ENCODE measurements at places on chromosomes 4 and X. TPM values are rescaled to one million over a fixed set of nuclear protein-coding genes. Genes with fewer than 3 reads are reported as not detected.

DNA sequence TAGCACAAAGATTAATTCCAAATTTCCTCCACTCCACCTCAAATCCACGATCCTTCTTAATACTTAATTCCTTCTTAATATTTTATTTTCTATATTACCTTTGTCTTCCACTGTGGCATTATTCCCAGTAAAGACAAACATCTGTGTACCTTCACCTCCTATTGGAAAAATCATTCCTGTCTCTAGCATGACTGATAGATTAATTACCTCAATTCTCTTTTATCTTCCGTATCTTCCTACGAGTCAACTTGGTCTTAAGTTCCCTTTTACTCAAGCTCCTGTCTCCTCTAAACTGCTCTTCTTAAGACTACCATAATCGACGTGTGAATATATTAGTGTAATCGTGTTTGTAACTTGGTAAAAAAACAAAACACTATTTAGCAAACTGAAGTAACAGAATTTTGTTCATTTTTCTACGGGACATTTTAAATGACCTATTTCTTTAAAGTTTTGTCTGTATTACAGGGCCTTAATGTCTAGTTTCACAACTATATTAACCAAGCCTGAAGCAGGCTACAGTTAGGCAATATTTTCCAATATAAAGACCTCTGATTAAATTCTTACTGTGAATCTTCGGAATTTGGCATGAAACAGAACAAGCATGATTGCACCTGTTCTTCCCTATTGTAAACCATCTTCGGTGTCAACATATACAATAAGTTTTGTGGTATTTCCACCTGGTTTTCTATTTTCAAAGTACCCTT is 1.1 kb upstream of the USP38 start:
- DNase-seq, result no peak

The HPGD gene
- polyA plus RNA-seq, result 110 TPM

DNA sequence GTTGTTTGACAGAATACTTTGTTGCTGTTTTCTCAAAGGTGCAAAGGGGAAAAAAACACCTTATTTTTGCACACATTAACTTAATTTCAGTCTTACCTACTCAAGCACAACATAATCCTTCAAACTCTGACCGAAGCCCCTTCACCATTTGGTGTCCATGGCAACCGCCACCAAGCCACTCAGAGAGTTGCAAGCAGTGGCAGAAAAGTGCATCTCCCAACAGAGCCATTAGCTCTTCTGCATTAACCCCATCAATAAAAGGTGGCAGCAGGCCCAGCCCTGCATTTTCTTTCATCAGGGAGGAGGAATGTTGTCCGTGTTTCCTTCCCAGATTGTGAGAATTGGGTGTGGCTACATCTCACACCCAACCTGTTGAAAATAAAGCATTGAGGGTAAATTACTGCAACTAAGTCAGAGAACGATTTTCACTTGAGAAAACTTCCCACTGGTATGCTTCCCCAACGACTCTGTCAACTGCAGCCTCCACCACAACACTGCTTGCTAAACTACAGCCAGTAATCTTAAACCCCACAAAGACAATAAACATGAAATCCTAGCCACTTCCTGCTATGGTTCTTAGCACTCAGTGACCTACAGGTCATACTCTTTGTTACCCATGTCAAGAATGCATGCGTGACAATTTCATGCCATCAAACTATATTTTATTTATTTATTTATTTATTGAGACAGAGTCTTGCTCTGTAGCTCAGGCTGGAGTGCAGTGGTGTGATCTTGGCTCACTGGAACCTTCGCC is 154.0 kb downstream of the GRIA3 start:
- no peak for DNase-seq

GRCh38 chrX:65463550-65463949 is 71.0 kb downstream of the LAS1L start:
- DNase-seq, result no peak

The SPP1 gene
- polyA plus RNA-seq, result 226 TPM

DNA sequence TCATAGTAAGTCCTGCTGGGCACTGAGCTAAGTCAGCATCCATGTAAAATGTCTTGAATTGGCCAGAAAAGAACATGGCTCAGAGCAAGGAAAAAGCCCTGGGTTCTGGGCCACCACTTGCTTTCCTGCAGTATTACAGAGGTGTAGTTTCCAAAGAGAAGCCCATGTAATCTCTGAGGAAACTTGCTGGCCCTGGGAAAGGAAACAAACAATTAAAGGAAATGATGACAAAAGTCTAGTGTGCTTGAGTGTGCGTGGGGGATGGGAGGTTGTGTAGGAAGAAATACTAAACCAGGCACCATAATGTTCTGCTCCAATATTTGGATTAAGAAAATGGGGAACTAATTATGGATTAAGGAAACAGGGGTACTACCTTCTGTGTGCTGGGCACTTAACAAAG is 39.5 kb upstream of the SMIM10L2A start:
- DNase-seq, result no peak

DNA sequence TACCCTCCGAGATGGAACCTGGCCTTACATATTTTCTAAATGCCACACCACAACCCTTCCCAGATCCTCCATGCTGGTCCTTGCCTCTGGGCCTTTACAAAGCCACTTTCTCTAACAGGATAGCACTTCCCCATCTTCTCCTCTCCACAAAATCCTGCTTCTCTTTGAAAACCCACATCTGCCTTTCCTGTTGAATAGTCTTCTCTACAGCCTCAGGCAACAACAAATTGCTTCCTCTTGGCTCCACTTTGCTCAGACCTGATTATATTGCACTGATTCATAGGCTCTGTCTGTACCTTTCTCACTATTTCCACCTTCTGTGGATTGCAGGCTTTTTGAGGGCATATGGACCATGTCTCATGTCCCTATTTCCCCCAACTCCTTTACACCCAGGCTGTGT is 203.7 kb upstream of the MBNL3 start:
- DNase-seq, result no peak

- no peak for DNase-seq
Observed at GRCh38 chr4:7226439-7226838, 34.1 kb downstream of the SORCS2 start.

- DNase-seq, result no peak
Observed at GRCh38 chrX:11472879-11473278, 179.7 kb downstream of the AMELX start.

- DNase-seq, result no peak
Observed at GRCh38 chrX:134526399-134526798, 66.4 kb downstream of the HPRT1 start.

DNA sequence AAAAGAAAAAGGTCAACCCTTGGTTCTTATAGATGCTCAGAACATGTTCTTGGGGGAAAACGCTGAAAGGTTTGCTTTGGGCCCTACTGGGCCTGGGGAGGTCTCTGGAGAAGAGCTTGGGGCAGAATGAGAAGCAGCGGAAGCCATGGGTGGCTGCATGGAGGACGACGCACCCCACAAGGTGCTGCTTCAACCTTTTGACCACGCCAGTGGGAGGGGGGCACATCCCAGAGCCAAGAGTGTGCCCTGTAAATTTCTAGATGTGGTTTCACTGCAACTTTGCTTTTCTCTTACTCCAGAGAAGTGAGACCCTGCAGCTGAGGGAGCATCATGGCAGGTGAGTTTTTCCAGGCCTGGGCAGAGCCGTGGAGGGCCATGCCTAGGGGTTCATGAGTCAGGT is 3.2 kb downstream of the PRRG3 start:
- DNase-seq, result no peak

The XAGE1A gene
- 8.3 TPM for polyA plus RNA-seq

DNA sequence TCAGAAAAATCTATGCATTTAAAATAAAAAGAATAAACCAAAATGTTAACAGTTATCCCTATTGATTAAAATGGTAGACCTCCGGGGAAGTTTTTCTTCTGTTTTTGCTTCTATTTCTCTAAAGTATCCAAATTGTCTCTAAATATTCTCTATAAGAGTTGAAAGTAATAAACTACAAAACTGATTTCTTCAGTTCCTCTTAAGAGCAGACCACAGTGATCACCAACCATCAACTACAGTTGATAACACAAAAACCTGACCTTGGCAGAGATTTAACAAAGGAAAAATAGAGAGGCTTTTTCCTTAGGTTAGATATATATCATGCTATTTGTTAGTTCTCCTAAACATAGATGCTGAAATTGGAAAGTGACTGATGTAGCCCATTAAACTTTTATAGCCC is 27.3 kb downstream of the DDX60 start:
- no peak for DNase-seq

- no peak for DNase-seq
Observed at GRCh38 chrX:111886678-111887077, 10.7 kb downstream of the TRPC5OS start.

DNA sequence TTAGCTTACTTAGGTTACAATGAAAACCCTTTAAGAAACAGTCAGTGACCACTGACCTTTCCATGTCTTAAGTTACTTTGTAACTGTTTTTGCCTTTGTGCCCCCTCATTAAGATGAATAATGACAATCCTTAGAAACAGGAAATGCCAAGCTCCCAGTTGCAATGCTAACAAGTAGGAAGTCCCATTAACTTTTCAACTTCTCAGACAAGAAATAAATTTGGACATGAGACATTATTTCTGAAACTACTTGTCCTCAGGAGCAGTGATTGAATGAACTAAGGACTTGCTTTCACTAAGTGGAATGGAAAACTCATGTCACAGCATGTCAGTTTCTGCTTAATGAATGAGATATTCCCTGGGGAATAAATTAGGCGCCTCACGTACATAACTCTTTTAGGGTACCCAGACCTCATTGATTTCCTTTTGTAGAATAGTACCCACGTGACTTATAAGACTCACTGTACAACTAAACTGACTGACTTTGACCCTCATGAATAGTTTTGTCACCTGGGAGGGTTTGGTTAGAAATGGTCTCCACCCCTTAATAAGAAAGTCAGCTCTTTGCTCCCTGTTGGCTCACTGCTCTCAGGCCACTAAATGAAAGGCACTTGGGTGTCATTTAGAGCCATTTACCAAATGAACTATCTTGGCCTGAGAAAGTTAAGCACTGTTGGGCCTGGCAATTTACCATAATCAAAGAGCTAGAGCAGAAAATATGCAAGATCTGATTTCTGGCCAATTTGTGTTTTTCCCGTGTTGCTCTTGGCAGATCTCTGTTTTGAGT is 383.9 kb downstream of the RPA4 start:
- DNase-seq, result no peak

DNA sequence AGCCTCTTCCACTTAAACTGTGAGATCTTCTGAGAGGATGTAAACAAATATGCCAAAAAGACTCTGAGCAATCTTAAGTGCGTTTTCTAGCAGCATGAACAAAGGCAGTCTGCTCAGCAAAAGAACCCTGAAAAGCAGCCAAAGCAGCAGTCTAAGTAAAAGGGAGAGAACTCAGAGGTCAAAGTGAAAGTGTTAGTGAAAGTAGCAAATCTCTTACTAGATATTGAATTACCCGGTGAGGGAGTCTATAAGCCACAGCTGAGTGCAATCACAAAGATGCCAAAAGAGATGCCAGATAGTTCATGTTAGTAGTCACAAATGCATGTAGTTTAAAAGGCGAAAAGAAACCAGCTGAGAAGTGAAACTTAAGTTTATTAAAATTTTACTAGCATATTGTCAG is 7.9 kb upstream of the GNRHR start:
- DNase-seq, result no peak

DNA sequence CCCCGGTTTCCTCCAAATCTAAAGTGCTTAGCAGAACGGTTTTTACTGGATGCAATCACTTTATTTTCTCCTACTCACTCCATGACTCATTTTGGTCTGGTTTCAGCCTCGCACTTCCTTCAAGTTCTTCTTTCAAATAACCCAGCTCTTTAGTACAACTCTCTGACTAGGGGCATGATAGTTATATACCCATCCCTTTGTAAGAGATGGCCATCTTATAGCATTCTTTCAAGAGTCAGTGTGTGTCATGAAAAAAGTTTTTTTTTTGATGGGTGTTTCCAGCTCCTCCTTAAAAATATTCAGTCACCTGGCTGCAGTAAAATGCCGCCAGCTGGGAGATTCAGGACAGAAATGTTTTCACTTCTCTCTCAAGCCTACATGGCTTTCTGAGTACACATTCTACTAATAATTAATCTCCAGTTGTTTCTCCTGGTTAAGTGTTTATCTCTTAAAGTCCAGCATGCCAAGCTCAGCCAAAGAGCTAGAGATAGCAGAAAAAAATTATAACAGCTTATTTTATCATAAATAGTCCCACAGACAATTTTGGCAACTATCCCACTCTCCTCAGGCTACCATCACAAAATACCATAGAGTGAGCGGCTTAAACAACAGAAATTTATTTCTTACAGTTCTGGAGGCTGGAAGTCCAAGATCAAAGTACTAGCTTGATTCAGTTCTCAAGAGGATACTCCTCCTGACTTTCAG is 139.3 kb downstream of the GASK1B start:
- no peak for DNase-seq

GRCh38 chrX:37685381-37686359 is at the start of gene XK:
Gene XK (plus strand): TSS chrX:37685791. CDS start chrX:37685962, 171 bp downstream.
- peak; percentile 76 for DNase-seq
